ENCODE measurements at places on chromosomes 3 and 15. TPM values are rescaled to one million over a fixed set of nuclear protein-coding genes. Genes with fewer than 3 reads are reported as not detected.

The SYNPR gene
- total RNA-seq: 3.7 TPM

The MYEF2 gene
- total RNA-seq: 111 TPM

The RTP3 gene
- total RNA-seq: not detected

The OXSR1 gene
- total RNA-seq: 42.6 TPM

The DUOX2 gene
- 1.6 TPM for total RNA-seq
